MCF 10A (cell line): ENCODE measurements at places on chromosomes 6 and 20.

- DNase-seq = peak; percentile 53
Observed at GRCh38 chr20:43408848-43409576, 48.7 kb upstream of the SRSF6 start.

- DNase-seq = peak; percentile 97
Observed at GRCh38 chr20:63835021-63835858, 4.2 kb upstream of the ZBTB46 start.

DNA sequence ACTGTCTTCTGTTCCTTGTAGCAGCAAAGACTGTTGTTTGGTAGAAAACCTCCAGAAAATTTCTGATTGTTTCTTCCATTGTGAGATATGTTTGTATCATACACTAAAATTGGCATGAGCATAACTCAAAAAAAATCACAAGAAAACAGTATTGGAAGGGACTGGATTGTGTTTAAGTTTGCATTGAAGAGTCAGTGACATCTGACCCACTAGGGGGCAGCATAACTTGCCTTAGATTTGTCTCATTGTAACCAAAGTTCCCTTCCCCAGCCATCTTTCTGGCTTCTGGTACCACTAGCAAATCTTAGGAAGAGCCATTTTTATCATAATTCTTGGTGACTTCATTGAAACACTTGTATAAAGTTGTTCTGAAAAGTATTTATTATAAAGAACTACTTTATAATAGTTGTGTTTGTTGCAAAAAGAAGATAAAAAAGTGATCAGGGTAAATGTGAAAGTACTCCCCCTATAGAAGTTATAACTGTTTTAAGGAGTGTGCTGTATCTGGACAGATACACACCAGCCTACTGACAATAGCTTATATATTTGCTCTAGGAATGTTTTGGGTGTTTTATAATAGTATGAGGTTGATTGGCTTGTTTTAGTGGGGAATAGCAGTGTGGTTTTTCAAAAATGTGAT, 7.7 kb downstream of the CSTF1 start:
- DNase-seq = peak; percentile 70

GRCh38 chr6:127458817-127459216, 372 bp downstream of the KIAA0408 start:
- peak; percentile 21 for DNase-seq

DNA sequence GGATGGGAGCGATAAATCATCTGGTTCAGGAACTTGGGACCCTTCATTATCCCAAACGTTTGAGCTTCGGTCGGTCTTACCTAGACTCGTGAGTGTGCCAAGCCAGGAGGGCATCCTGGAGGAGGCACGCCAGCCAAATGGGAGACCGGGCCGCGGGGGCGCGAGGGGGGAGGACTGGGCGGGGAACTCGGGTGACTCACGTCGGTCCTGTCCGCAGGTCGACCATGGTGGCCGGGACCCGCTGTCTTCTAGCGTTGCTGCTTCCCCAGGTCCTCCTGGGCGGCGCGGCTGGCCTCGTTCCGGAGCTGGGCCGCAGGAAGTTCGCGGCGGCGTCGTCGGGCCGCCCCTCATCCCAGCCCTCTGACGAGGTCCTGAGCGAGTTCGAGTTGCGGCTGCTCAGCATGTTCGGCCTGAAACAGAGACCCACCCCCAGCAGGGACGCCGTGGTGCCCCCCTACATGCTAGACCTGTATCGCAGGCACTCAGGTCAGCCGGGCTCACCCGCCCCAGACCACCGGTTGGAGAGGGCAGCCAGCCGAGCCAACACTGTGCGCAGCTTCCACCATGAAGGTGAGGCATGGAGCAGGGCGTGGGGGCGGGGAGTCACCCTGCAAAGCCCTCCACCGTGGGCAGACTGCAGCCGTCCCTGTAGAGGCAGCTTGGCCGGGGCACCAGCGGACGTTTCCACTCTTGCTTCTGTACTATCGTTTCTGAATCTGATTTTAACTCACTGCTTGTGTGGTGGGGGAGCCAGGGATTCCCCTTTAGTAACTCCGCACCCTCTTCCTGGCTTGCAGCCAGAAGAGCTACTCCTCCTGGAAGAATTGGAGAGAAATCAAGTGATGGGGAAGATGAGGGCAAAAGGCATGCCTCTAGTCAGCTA, 2.7 kb downstream of the BMP2 start:
- no peak for DNase-seq

- no peak for DNase-seq
Observed at GRCh38 chr6:65253041-65253440, 454.0 kb downstream of the EYS start.

- no peak for DNase-seq
Observed at GRCh38 chr6:36906539-36907325, 21.0 kb downstream of the C6orf89 start.

GRCh38 chr6:169255643-169256042, 2.0 kb upstream of the THBS2 start:
- no peak for DNase-seq

DNA sequence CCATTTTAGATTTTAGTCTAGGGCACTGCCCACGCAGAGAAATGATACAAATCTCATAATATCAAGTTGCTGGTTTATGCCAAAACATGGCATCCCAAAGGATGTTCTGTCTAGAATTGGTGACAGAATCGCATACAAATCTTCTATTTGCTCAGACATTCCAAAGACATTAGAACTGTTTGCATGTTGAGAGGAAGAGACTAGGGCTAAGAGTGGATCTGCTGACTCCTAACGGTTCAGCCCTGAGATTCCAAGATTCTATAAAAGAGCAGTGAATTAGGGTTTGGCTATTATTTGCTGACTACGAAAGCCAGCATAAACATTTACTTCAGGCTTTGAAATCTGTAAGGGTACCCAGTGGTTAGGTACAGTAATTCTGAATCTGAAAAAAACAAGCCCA, 3.6 kb downstream of the EPB41L2 start:
- no peak for DNase-seq

DNA sequence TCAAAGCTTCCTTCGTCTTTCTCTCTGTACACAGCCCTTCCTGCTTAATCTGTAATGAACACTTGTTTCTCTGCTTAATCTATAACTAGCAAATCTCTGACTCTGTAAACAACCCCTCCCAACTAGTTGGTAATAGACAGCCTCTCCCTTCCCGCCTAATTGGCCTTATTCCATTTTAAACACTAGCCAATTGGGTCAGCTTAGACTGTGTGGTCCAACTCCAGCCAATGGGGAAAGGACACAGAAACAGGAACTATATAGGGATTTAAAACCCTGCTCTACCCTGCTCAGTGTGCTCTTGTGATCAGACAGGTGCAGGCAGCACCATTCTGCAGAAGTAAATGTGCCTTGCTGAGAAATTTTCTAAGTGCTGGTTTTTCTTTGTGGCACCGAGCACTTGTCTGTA, 18.5 kb downstream of the CHD6 start:
- no peak for DNase-seq

GRCh38 chr20:49501917-49502316, 19.4 kb upstream of the KCNB1 start:
- no peak for DNase-seq

DNA sequence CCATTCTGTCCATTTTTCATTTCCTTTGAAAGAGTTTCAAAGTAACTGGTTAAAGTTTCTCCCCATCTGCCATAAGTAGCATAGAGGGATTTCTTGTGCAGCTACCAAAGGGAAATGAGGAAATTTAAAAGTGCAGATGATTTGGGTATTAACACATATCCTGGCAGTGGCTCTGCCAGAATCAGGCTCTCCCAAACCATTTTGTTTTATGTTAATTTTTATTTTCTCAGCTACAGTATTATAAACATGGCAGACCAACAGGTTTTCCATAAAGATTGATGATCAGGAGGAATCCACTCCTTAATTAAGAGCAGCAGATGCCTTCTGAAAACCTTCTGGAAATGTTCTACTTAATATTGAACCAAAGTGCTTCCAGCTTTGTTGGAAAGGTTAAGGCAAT, 13.9 kb downstream of the PLCB4 start:
- DNase-seq = no peak

GRCh38 chr6:39843305-39844020, 51.3 kb downstream of the DAAM2 start:
- peak; percentile 3 for DNase-seq

DNA sequence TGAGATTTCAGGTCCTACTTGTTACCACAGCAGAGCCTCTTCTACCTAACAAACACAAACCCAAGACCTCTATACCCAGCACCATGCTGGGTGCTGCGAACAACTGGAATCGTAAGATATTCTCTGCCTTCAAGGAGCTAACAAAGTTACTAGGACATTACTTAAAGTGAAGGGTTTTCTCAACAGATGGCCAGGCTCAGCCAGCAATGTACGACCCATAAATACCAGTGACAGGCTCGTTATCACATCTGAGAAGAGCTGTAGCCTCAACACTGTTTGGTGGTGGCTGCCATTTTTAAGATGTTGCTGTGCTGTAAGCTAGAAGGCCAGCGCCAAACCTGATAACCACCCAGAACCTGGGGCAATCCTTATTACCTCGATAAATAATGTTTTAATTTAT, 406.5 kb downstream of the KIF16B start:
- DNase-seq = no peak

DNA sequence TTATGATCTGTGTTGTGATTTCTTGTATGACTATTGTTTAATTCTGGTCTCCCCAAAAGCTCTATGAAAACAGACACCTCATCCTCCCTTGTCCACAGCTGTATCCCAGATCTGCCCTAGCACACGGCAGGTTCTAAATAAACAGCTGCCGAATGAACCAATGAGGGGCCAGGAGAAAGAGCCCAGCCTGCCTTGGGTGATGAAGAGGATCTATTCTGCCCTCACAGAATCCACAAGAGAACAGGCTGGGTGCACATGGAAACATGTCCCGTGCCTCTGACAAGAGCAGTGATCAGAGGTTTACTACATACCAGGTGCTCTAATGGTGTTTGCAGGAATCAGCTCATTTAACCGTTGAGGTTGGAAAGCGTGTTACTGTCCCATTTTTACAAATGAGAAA, 15.6 kb upstream of the TLDC2 start:
- no peak for DNase-seq
